GM12892 (cell line): ENCODE measurements at places on chromosomes 12 and 14.

DNA sequence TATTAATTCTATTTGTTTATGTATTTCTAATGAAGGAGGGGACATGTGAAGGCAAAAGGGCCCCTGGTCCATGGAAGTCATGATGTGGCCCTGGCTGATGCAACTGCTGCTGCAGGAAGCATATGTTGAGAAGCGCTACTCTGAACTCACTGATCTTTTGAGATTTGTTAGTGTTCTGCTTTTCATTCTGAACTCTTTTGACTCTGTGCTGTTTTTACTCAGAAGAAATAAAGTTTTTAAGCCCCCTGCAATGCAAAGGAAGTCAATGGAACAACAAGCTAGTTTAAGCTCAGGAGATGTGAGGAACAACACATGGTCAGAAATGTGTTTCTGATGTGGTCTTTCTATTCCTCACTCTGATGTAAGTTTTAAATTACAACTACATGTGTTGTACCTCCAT is 88.9 kb upstream of the BTG1 start:
- DNase-seq: no peak

DNA sequence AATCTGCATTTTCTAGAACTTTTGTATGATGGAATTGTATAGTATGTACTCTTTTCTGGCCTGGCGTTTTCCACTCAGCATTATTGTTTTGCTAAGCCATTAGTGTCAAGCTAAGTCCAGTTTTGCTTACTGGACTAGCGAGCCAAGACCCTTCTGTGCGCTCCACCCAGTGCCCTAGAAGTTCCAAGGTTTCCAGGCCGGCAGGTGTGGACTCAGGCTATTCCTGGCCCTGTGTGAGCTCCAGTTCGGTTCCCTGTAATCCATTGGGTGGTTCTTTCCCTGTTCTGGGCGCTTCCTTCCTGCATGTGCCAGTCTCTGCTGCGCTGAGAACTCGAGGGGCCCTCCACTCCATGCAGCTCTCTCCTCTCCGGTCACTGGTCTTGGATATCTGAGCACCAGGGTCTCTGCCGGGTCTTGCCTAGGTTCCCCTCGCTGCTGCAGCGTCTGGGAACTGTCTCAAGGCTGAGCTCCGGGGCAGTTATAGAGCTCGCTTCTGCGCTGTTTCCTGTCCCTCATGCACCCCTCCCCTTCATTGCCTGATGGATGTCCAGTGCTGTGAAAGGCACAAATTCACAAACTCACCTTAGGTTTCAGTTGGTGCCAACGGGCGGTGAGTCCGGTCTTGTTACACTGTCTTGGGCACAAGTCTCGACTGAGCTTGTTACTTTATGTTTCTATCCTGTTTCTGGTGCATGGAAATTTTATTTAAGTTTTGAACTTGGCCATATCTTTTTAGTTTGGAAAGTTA is 100.8 kb downstream of the ADGRD1 start:
- no peak for DNase-seq

- DNase-seq: no peak
These were observed 420.2 kb upstream of the TBX3 start for GRCh38 chr12:115103884-115104883.

GRCh38 chr14:71625891-71626701 is 306.1 kb upstream of the RGS6 start:
- no peak for DNase-seq

- DNase-seq: no peak
These were observed 105.0 kb downstream of the CMKLR1 start for GRCh38 chr12:108234158-108234557.

DNA sequence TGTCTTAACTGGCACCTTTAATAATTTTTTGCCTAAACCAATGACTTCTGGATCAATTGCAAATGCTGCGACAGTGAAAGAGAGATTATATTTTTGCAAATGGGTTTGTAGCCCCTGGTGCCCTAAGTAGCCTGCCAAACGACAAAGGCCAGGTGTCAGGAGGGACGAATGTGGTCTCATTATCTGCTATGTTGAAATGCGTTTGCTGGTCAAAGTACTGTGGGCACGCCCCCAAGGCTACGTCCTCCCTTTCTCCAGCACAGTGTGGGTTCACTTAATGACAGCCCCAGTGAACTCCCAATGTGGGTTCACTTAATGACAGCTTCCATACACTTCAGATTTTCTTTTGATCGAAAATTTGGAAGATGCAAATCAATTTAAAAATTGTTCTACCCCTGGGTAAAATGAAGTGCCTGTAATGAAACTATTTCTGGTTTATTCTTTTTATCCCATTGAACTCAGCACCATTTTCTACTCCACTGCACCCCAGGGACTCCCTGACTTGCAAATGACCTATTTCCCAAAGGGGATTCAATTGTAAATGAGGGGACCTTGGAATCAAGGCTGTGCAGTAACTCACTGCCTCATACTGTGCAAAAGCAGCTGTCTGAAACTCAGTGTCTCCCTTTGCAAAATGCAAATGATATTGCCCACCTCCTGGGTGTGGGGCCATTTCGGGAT is 1.4 kb downstream of the SERPINA11 start:
- no peak for DNase-seq

- DNase-seq: no peak
These were observed 413.2 kb downstream of the SOX5 start for GRCh38 chr12:23536293-23536692.

GRCh38 chr12:2187195-2187945 is 134.6 kb downstream of the CACNA1C start:
- DNase-seq: no peak

- DNase-seq: no peak
These were observed 23.3 kb upstream of the AMIGO2 start for GRCh38 chr12:47102845-47103651.

GRCh38 chr12:51082561-51083125 is 753 bp downstream of the CSRNP2 start:
- no peak for DNase-seq

DNA sequence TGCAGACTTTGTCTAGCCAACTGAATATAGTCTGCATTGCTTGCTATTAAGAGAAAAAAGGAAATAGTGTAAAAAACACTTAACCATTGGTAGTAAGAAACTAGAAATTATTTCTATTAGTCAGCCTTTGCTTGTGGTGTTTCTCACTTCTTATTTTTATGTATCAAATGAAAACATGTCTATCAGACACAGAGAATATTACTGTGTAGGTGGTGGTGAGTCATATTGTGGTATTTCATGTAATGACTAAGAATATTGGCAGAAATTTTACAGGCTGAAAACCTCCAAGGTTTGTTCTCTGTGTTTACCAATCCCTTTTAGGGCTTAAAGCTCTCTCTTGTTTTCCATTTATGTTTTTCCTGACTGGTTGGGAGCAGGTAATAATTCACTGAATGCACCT is 87.2 kb downstream of the DAAM1 start:
- DNase-seq: no peak

- DNase-seq: no peak
These were observed 24.6 kb downstream of the FAM222A start for GRCh38 chr12:109738209-109738608.

- no peak for DNase-seq
These were observed 5.4 kb upstream of the RALGAPA1 start for GRCh38 chr14:35814371-35815005.

- DNase-seq: no peak
These were observed 64.6 kb downstream of the SLC24A4 start for GRCh38 chr14:92387578-92387977.

GRCh38 chr14:60220917-60221316 is 28.1 kb upstream of the PPM1A start:
- no peak for DNase-seq

DNA sequence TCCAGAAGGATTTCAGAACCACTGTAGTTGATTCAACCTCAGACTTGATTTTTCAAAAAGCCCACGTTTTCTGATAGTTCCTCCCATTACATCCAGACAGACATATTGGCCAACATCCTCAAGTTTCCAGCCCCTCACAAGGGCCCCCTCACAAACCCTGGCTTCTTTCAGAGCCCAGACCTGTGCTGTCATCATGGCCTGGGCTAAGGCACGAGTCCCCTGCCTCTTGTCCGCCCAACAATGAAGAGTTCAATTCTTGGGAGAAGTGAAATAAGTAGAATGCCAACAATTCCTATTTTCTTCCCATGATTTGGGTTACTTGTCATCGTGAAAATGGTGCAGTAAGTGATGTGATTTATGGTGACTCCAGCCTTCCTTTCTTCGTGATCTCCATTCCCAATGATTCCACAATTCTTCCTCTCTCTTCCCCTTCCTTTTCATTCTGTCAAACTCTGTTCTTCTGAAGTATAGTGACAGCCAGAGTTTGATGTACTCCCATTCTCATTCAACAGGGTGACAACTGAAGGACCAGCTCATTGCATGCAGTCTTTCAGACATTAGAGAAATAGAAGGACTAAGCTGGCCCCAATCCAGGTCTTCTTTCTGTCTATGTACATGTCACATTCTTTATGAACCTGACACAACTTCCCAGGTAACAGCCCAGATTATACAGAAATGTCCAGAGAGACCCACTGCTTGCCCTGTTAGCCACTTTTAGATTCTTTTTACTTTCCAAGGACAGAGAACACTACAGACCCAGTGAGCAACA is 29.2 kb downstream of the SPTB start:
- no peak for DNase-seq

DNA sequence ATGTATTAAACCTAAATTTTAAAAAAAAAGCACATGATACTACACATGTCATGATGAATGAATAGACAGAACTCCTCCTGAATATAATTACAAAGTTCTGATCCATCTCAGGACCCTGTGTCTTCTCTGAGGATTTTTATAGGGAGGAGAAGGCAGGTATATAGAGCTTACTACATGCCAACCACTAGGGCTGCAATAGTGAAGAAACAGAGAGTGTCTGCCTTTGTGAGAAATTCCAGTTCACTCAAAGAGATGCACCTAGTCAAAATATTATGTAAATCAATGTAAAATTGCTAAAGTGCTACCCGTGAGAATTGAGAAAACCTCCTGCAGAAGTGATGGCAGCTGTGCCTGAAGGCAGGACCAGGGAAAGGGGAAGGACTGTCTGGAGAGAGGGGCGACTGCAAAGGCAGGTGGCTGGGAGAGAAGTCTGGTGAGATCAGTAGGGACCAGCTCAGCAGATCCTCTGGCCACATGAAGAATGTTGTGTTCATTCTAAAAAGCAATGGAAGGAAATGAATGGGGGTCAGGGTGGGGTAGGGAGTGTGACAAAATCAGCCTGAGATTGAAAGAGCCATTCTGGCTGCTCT is 15.1 kb downstream of the ABHD4 start:
- no peak for DNase-seq

- no peak for DNase-seq
These were observed 54.5 kb downstream of the APAF1 start for GRCh38 chr12:98699586-98699985.

- no peak for DNase-seq
These were observed 148.2 kb upstream of the NAV3 start for GRCh38 chr12:77682488-77682887.

DNA sequence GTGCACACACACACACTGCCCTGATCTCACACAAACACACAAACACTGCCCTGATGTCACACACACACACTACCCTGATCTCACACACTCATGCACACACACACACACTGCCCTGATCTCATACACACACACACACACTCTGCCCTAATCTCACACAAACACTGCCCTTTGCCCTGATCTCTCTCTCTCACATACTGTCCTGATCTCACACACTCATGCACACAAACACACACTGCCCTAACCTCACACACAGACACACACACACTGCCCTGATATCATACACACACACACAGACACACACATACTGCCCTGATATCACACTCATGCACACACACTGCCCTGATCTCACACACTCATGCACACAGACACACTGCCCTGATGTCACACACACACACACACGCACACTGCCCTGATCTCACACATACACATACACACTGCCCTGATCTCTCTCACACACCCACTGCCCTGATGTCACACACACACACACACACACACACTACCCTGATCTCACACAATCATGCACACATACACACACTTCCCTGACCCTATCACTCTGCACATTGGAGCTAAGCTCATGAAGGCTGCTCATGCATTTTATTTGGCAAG is 97.6 kb upstream of the DIO3 start:
- no peak for DNase-seq

DNA sequence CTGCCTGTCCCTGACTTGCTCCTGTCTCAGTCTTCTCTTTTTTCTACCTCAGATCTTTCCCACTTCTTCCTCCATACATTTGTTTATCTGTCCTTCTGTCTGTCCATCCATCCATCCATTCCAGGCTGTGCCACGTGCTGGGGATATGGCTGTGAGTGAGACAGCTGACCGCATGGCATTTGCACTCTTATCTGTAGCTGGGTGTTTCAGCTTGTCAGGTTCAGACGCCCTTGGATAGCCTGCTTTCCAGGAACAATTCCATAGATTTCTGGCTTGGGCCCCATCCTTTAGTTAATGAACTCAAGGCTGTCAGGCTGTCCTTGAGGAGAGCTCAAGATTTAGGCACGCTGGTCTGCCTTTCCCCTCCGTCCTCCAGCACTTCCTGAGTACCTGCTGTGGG is 116.6 kb downstream of the TSPAN9 start:
- no peak for DNase-seq

DNA sequence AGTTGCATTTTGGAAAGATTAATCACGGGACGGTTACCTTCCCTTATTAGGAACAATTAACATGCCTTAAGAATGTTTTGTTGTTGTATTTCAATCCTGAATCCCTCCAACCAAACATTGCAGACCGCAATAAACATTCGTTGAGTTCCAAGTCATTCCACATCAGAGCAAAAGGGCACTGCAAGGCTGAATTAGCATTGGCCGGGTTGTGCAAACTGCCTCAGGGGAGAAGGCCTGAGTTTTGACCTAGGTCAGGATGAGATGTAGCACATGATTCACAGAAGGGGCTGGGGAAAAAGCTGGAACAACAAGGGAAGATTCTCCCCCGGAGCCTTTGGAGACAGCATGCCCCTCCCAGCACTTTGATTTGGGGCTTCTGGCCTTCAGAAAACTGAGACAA is 82.1 kb upstream of the BDKRB2 start:
- DNase-seq: no peak

DNA sequence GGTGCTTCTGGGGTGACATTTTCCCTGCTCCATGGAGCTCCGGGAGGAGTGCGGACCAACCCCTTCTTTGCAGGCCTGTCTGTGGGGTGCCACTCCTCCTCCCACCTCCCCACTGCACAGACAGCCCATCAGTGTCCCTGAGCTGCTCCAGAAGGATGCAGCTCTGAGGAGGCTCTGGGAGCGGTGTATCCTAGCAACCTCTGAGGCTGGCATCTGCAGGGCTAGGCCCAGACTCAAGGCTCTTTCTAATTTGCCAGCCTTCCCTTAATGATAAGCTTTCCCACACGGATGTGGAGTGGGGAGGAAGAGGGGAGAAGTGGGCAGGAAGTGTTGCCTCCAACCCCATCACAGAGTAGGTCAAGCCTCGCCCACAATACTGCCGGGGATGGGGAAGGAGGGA is 59.7 kb downstream of the CALM1 start:
- DNase-seq: no peak

DNA sequence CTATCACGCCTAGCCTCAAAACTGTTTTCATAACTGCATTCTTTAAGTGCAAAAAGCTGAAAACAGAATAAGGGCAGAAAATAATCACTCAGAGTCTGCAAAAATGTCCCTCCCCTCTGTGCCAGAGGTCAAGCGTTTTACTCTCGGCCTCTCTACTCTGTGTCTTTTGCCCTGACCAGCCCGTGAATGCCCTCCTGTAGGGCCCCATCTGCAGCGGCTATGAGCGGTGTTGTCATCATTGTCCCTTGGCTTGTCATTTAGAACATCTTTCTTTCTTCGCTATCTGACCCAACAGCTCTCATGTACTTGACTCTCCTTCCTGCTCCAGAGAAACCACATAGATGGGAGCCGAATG is 21.7 kb downstream of the ELK3 start:
- no peak for DNase-seq

- DNase-seq: no peak
These were observed 87.5 kb downstream of the SETD3 start for GRCh38 chr14:99393059-99393655.
